ENCODE measurements at places on chromosomes 4 and X. TPM values are rescaled to one million over a fixed set of nuclear protein-coding genes. Genes with fewer than 3 reads are reported as not detected.

GRCh38 chrX:150966235-150966634, 16.9 kb upstream of the HMGB3 start:
- no peak overlapping the region for H3K4me3 ChIP-seq
- H3K27ac ChIP-seq: no peak overlapping the region
- no peak for DNase-seq
- no peaks in the 10 kb centered on the region for H3K27me3 ChIP-seq
- no peaks in the 10 kb centered on the region for H3K4me1 ChIP-seq

DNA sequence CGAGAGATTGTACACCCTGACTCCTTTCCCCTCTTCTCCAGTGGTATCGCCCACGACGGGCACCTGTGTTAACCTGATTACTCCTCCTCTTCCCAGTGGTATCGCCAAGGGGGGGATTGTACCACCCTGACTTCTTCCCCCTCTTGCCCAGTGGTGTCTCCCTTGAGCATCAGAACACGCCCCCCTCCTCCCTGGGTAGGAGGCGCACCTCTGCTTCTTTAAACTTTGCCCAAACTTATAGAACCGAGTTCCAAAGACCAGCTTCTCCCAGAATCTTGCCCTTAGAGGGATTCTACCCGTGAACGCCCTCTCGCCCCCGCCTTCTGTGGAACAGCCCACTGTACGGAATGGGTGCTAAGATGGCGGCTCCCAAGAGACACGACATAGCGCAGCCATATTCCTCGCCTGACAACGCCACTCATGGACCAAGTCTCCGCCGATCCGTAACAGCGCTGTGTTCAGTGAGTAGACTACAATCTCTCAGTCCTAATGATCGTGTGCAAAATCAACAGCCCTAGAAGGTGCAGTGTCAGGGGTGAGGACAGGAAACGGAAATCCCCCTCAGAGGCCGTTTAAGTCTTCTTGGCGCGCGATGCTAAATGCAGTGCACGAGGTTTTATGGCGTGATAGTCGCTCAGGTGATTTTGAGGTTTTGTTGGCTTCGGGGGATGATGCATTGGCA, 4.2 kb upstream of the ZNF157 start:
- H3K4me3 ChIP-seq: peak overlapping the region; percentile 89
- peak; percentile 79 for DNase-seq
- peaks cover 15% of the 10 kb centered on the region for H3K4me1 ChIP-seq
- no peaks in the 10 kb centered on the region for H3K36me3 ChIP-seq
- H3K27me3 ChIP-seq: no peaks in the 10 kb centered on the region

GRCh38 chr4:79574741-79575451, 166.9 kb upstream of the GK2 start:
- no peaks in the 10 kb centered on the region for H3K27me3 ChIP-seq
- no peaks in the 10 kb centered on the region for H3K36me3 ChIP-seq
- H3K4me1 ChIP-seq: no peaks in the 10 kb centered on the region

- no peak overlapping the region for H3K27ac ChIP-seq
- no peak for DNase-seq
- no peak overlapping the region for H3K4me3 ChIP-seq
- H3K27me3 ChIP-seq: peaks cover 4% of the 10 kb centered on the region
- no peaks in the 10 kb centered on the region for H3K4me1 ChIP-seq
Measured at GRCh38 chr4:113419631-113420030, 341.9 kb downstream of the CAMK2D start.

DNA sequence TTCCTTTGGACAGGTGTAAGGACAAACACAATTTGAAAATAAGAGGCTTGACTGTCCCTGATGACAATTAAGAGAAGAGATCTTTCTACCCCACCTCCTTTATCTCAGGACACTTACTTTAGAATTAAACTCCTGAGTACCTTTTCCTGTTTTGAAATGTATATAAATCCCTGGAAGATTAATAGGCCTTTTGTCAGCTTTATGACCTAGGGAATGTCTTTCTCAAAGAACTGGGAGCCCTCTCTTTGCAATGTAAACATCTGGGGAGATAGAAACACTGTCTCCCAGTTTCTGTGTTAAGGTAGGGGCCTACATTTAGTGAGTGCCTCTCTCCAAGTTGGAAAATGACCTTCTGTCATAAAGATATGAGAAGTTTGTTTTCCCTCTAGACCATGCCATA, 31.7 kb downstream of the AGA start:
- H3K4me1 ChIP-seq: no peaks in the 10 kb centered on the region
- no peak overlapping the region for H3K4me3 ChIP-seq
- DNase-seq: no peak
- H3K27me3 ChIP-seq: no peaks in the 10 kb centered on the region
- no peaks in the 10 kb centered on the region for H3K36me3 ChIP-seq

DNA sequence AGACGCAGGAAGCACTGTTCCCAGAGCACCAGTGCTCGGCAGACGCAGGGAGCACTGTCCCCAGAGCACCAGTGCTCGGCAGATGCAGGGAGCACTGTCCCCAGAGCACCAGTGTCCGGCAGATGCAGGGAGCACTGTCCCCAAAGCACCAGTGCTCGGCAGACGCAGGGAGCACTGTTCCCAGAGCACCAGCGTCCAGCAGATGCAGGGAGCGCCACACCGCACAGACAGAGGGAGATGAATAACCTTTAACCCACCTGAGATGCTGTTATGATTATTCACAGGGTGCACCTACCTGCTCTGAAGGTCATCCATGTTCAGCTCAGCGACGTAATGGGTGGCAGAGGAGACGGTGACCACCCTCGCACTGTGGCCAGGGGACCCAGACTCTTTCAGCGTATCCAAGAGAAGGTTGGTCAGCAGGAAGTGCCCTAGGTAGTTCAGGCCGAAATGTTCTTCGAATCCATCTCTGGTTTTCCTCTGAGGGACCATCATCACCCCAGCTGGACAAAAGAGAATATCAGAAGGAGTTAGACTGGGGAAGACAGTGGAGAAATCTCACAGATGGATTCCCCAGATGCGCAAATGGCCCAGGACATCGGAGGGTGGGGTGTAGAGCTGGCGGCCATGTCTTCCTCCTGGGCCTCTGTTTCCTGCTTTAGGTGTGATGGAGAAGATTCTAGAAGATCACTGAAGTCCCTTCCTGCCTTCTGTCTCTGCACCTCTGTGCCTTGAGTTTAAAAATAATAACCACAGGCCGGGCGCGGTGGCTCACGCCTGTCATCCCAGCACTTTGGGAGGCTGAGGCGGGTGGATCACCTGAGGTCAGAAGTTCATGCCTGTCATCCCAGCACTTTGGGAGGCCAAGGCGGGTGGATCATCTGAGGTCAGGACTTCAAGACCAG, 234.1 kb downstream of the DHRSX start:
- no peaks in the 10 kb centered on the region for H3K27me3 ChIP-seq
- no peak overlapping the region for H3K4me3 ChIP-seq
- H3K36me3 ChIP-seq: peaks cover 30% of the 10 kb centered on the region
- no peak overlapping the region for H3K27ac ChIP-seq

GRCh38 chrX:102964940-102965339, 27.9 kb downstream of the RAB40AL start:
- no peaks in the 10 kb centered on the region for H3K36me3 ChIP-seq
- H3K27ac ChIP-seq: no peak overlapping the region
- no peak overlapping the region for H3K4me3 ChIP-seq
- no peaks in the 10 kb centered on the region for H3K27me3 ChIP-seq

- H3K27me3 ChIP-seq: no peaks in the 10 kb centered on the region
- H3K4me1 ChIP-seq: no peaks in the 10 kb centered on the region
- no peak overlapping the region for H3K4me3 ChIP-seq
- no peaks in the 10 kb centered on the region for H3K36me3 ChIP-seq
Measured at GRCh38 chr4:171378323-171378722, 434.9 kb upstream of the GALNTL6 start.

GRCh38 chrX:71636438-71637252, 18.3 kb upstream of the CXCR3 start:
- H3K27me3 ChIP-seq: no peaks in the 10 kb centered on the region
- peak overlapping the region; percentile 61 for H3K27ac ChIP-seq
- no peaks in the 10 kb centered on the region for H3K36me3 ChIP-seq
- DNase-seq: peak; percentile 27

DNA sequence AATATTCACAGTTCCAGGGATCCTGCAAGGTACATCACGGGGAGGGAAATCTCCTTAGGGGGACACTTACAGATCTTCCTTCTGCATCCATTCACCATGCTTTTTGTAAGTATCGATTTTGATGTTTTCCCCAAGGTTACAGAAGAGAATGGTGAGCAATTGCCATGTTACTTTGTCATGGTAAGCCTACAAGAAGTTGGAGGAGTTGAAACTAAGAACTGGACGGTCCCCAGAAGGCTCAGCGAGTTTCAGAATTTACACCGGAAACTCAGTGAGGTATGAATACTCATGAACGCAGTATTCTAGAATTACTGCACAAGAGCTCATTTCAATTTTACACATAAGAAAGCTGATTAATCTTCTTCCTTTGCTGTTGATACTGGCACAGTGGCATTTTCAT, 53.9 kb downstream of the LRP2BP start:
- H3K27ac ChIP-seq: no peak overlapping the region
- H3K4me1 ChIP-seq: peaks cover 38% of the 10 kb centered on the region
- DNase-seq: no peak
- H3K4me3 ChIP-seq: no peak overlapping the region

- no peak overlapping the region for H3K27ac ChIP-seq
- H3K4me3 ChIP-seq: no peak overlapping the region
- DNase-seq: no peak
- H3K4me1 ChIP-seq: no peaks in the 10 kb centered on the region
- H3K27me3 ChIP-seq: peaks cover 13% of the 10 kb centered on the region
- peaks cover 1% of the 10 kb centered on the region for H3K36me3 ChIP-seq
Measured at GRCh38 chrX:36961590-36961989, 46.6 kb upstream of the FAM47C start.

DNA sequence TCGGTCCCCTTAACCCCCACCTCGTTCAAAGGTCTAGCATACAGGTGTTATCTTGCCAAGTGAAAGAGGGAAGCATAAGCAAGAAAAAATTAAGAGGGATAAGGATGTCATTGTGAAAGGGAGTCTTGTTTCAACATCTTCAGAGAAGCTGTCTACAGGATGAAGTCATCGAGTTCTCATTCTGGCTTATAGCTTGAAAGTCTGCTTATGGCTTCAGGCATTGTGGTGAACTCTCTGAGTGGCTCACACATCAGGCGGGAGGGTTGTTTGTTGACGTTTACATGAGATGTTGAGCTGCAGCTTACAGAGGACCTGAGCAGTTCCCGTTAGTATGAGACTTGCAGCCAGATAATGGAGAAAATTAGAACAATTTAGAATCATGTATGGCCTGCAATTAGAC, 16.6 kb downstream of the MAGEA9B start:
- peaks cover 4% of the 10 kb centered on the region for H3K27me3 ChIP-seq
- peaks cover 3% of the 10 kb centered on the region for H3K4me1 ChIP-seq
- no peak overlapping the region for H3K4me3 ChIP-seq
- no peaks in the 10 kb centered on the region for H3K36me3 ChIP-seq
- H3K27ac ChIP-seq: no peak overlapping the region

- no peak overlapping the region for H3K27ac ChIP-seq
- no peak for DNase-seq
- H3K27me3 ChIP-seq: no peaks in the 10 kb centered on the region
Measured at GRCh38 chr4:174483792-174484191, 38.5 kb downstream of the HPGD start.

- no peak overlapping the region for H3K27ac ChIP-seq
- H3K4me1 ChIP-seq: no peaks in the 10 kb centered on the region
- peaks cover 2% of the 10 kb centered on the region for H3K36me3 ChIP-seq
- H3K4me3 ChIP-seq: no peak overlapping the region
- H3K27me3 ChIP-seq: no peaks in the 10 kb centered on the region
Measured at GRCh38 chr4:183297675-183298074, 22.4 kb downstream of the CLDN22 start.

DNA sequence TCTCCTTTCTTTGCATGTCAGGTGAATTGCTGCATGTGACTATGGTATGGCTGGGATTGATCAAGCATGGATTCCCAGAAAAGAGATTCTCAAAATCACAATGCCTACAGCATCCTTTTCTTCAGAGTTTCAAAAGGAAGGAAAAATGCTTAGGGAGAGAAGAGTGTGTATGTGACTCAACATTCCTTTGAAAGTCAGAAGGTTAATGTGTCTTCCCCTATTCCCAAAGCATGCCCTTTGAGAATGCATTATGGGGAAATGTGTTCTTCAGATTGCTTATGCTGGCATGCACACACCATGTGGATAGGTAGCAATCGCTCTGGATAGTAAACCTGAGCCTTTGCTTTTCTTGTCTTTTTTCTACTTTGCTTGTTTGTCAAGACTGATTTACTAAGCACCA, 78.5 kb downstream of the ELOVL6 start:
- peaks cover 5% of the 10 kb centered on the region for H3K4me1 ChIP-seq
- H3K27me3 ChIP-seq: no peaks in the 10 kb centered on the region
- no peak for DNase-seq
- H3K4me3 ChIP-seq: no peak overlapping the region
- H3K36me3 ChIP-seq: peaks cover 1% of the 10 kb centered on the region

DNA sequence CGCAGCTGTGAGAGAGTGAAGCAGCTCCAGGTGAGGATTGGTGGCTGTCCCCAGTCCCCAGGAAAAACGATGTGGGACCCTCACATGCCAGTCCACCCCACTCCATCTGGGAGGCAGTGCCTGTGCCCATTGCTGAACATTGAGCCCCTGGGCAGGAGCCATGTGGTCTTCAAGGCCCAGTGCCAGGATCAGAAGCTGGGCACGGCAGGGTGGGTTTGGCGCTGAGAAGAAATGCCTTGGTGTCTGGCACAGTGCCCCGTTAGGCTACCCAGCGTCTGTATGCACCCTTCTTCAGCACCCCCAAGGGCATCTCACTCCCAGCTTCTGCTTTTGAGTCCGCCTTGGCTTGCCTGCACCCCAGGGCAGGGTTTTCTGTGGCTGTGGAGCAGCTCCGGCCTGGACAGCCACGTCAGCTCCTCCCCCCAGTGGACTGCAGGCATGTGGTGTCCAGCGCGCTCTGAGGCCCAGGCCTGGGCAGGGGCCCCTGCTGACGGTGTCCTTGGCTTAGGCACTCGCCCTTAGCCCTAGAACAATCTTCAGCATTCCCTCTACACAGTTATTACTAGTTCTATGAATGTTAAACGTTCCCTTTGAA, 28.6 kb downstream of the RGS12 start:
- no peak overlapping the region for H3K27ac ChIP-seq
- H3K4me1 ChIP-seq: no peaks in the 10 kb centered on the region
- no peaks in the 10 kb centered on the region for H3K27me3 ChIP-seq

GRCh38 chr4:1337376-1337831, 9.6 kb upstream of the UVSSA start:
- H3K4me1 ChIP-seq: peaks cover 29% of the 10 kb centered on the region
- DNase-seq: peak; percentile 84
- H3K27me3 ChIP-seq: no peaks in the 10 kb centered on the region
- H3K36me3 ChIP-seq: peaks cover 41% of the 10 kb centered on the region

Gene WDR45
- total RNA-seq: 22.5 TPM

Gene F9
- not detected for total RNA-seq

Gene SLC7A11
- 3.4 TPM for total RNA-seq

Gene SMARCA1
- total RNA-seq: 0.44 TPM

Gene ARSH
- total RNA-seq: not detected

Gene NUDT10
- total RNA-seq: 1.2 TPM

Gene ANXA3
- total RNA-seq: 3.0 TPM

Measured in activated naive CD4-positive, alpha-beta T cell treated with anti-CD3 and anti-CD28 coated beads for 36 hours (primary cell).